Aorta (tissue), 5 donors: ENCODE measurements at places on chromosomes 2 and 18. TPM values are rescaled to one million over a fixed set of nuclear protein-coding genes. Genes with fewer than 3 reads are reported as not detected.

PAX8 gene
- 0.45 TPM for total RNA-seq

RNF152 gene
- 24.9 TPM for total RNA-seq

DNA sequence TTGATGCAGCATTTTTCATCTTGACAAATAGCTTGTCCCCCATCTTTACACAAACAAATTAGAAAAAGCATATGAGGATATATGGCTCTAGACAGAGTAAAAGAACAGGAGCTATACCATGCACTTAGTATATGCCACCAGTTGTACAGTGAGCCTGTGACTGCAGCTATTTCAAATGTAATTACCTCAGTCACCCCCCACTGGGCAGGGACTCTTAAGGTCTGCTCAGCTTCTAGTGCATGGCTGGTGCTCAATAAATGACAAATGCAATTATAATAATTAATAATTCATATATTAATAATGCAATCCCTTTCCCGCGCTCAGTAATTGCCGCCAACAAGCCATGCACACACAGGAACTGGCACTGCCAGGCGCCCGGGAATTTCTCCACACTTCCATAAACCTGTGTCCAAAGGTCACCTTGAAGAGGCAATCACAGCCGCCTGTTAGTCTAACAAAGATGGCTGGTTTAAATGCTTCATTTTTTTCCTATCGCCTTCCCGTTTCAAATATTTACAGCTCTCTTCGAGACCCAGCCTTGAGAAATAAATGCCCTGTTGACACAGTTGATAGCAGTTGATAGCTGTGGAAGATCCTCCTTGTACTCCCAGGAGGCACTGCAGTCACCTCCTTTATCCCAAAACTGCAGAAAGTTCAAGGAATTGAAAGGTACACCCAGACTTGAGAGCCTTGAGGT lies 156.6 kb downstream of the INO80D start:
- DNase-seq = no peak

DNA sequence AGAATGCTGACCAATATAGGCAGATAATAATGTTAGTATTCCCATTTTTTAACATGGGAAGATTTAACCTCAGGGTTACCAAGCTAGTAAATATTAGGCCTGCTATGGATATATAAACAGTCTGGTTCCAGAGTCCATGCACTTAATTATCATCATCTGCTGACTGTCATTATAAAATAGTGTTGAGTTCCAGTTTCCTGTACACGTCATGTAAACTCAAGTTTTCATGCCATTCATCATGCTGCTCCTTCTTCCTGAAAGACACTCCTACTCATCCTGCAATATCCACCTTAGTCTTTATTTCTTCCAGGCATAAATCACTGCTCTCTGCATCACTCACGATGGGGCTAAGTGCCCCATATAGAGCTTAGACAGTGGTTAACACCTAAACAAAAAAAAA lies 420.8 kb upstream of the SPHKAP start:
- DNase-seq = no peak

DNA sequence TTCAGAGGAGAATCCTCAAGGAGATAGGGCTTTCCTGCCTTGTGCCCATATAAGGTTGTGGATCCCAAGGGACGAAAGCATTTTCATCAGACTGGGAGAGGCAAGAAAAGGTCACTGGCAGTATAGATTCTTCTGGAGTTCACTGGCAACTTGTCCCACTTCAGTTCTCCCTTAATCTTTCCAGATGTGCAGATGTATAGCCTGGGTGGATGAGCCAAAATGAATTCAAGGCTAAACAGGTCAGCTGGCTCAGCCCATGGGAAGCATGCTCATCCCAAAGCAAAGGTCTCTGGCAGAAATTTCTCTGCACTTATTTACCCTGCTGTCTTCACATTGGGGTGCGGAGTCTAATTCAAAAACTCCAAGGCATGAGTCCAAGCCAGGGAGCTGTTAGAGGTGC lies 148.9 kb upstream of the TNP1 start:
- DNase-seq = no peak

DNA sequence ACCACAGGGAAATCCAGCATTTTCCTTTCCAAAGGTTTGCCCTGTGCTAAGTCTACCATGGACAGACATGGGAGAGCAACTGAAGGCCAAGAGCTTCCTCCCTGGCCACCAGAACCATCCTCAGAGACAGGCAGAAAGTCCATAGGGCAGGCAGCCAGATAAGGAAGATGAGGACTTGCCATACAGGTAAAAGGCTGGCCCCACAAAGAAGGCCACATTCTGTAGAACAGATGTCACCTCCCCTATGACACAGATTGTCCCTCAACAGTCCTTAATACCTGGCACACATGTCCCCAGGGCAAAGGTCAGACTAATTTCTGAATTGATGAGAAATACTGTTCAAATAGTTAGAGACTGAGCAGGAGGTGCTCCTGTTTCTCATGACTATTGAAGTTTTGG lies 52.0 kb downstream of the FECH start:
- DNase-seq = no peak

GRCh38 chr18:50830544-50830943 lies 10.7 kb upstream of the MRO start:
- no peak for DNase-seq

GRCh38 chr2:240170354-240170735 lies 29.9 kb upstream of the OTOS start:
- DNase-seq = peak; percentile 62

GRCh38 chr2:80068038-80068731 lies 236.4 kb downstream of the LRRTM1 start:
- DNase-seq = no peak

- no peak for DNase-seq
Observed at GRCh38 chr2:4340536-4340935, 637.2 kb downstream of the DCDC2C start.
